Right ventricle myocardium superior (tissue), 1 donor: ENCODE measurements at places on chromosomes 16 and 17.

- DNase-seq = no peak
These were observed 4.2 kb upstream of the ARHGAP27 start for GRCh38 chr17:45436625-45437464.

- DNase-seq = no peak
These were observed 71.1 kb downstream of the TMEM114 start for GRCh38 chr16:8519179-8519578.

DNA sequence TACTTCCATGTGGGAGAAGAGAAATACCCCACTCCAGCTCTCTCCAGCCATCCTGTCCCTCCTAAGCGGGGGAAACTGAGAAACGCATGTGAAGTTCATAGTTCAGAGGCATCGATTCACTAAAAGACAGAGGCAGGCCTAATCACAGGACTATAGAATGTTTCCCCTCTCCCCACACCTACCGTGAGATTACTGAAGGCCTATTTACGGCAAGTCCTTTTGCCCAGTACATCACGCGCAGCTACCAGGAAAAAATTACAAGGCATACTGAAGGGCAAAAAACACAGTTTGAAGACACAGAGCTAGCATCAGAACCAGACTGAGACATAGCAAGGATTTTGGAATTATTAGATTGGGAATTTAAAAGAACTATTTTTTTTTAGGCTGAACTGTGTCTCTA, 29.1 kb upstream of the IRX5 start:
- no peak for DNase-seq

- no peak for DNase-seq
These were observed 26.7 kb downstream of the SDK2 start for GRCh38 chr17:73617501-73617900.

DNA sequence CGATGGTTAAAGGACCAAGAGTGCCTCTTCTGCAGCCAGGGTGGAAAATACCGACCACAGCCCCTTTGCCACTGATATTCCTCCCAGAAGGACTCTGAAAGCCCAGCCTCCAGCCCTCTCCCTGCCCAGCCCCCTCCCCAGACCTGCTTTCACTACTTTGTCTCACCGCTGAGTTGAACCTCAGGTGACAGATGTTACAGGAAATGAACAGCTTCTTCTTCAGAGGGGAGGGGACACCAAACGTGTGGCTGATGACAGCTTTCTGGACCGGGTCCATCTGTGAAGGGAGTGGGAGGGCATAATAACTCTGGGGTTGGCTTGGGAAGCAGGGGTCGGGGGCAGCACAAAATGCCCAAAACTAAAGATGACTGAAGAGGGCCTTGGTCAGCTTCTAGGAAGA, 14.2 kb downstream of the NKIRAS2 start:
- DNase-seq = no peak

DNA sequence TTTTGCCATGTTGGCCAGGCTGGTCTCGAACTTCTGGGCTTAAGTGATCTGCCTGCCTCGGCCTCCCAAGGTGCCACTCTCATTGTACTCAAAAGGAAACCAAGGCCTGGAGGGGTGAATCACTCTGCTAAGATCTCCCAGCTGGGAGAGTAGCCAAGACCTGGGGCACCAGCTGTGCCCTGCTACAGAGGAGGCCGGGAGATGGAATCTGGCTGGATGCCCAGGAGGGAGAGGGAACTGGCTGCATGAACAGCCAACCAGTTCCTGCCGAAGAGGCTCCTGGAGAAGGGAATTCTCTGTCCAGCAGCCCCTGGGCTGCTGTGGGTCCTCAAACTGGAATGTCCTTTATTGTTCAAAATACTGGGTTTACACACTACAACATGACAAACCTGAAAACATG, 238.7 kb upstream of the CIBAR2 start:
- DNase-seq = peak; percentile 89

DNA sequence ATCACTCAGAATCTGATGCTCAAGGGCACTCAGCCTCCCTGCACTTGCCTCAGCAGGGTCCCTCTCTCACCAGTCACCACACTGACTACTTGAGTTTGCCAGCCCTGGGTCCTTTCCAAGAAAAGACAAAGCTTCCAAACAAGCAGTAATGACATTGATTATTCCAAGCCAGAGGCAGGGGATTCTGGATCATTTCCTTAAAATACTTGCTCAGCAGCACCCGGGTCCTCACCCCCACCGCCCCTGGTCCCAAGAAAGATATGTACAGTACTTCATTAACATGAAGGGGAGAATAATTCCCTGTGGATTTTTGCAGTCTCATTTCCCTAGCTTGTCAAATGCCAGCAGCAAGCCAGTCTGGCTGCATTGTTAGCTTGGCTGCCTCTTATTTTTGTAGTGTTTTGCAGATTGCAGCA, 83.2 kb upstream of the GNAO1 start:
- DNase-seq = no peak

DNA sequence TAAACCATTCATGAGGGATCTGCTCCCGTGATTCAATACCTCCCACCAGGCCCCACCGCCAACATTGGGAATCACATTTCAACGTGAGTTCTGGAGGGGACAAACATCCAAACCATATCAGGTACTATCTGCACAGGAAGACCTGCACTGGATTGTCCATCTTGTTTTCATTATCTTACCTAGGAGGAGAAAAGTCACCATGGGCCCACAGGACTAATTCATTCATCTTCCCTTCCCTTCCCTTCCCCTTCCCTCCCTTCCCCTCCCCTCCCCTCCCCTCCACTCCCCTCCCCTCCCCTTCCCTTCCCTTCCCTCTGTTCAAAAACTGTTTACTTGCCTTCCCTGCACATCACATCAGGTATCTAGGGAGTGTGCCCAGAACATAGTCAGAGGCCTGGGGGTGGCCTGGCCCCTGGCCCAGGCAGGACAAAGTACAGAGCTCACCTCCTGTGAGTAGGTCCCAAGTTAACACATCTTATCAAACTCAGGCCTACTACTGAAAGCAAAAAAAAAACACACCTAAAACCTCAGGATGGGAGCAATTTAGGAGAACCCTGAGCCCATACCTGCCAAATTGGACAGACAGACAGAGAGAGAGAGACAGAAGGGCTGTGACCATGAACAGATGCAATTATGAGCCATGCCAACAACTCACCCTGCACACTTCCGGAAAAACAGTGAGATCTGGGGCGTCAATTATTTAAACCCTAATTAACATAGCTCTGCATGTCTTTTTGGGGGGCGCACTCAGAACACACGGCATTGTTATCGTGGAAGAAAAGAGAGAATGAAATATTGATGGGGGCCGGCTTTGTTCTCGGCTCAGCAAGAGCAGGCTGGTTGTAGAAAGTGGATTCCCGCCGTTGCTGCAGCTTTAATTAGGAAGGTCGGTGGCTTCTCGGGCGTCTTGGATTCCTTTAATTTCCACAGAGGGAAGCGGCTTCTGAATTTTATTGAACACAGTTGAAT, 151.2 kb downstream of the IRX5 start:
- no peak for DNase-seq
